ENCODE measurements at places on chromosomes 12 and 14.

GRCh38 chr14:24108336-24108874 is 6.2 kb upstream of the DCAF11 start:
- no peak for DNase-seq

DNA sequence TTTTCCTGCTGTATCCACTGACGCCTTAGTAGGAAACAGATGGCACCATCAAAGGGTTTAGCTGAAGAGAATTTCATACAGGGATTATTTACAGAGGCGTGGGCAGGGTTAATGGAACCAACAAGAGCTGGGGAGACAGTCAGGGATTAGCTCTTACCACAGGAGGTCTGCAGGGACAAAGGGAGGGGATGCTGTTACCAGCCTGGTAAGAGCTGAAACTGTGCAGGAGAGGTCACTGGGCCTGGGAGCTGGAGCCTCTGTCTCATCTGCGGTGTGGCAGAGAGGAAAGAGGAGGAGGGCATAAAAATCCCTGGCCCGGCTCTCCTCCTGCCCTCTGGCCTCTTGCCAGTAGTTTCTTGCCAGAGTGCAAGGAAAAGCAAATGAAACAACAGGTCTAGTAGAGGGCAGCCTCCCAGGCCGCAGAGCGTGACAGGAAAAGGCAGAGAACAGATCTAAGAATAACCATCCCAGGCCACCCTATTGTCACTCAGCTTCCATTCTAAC is 18.9 kb upstream of the POC1B start:
- no peak for DNase-seq

DNA sequence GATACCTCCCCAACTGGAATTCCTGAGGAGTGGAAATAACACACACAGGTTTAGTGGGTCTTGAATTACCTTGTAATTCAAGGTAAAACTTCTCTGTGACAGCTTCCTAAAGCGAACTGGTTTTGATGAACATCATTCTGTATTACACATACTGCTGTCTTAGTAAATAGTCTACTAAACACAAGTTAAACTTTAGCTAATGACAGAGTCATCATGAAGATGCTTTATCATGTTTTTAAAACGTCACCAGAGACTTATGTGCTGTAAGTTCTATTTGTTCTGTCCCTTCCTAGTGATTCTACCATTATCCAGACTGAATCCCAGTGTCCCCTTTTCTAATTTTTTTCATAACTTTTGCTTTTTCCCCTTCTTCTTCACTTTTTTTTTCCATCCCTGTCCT is 11.6 kb upstream of the GXYLT1 start:
- DNase-seq: no peak

DNA sequence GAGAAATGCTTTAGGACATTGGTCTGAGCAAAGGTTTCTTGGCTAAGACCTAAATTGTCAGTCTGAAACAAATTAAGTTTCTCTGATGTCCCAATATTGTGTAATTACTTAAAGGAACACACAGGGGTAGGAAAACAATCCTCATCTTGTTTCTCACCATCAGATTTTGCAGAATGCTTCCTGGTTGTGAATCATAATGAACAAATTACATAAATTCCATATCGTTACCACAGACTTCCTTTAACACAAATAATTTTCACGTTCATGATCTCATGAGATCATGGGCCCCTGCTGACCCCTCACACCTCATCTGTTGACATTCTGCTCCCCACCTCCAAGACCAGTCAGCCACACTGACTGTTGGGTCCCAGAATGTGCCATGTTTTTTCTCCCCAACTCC is 194.1 kb downstream of the MON2 start:
- DNase-seq: no peak

GRCh38 chr12:97016163-97016562 is 109.1 kb downstream of the NEDD1 start:
- DNase-seq: no peak

DNA sequence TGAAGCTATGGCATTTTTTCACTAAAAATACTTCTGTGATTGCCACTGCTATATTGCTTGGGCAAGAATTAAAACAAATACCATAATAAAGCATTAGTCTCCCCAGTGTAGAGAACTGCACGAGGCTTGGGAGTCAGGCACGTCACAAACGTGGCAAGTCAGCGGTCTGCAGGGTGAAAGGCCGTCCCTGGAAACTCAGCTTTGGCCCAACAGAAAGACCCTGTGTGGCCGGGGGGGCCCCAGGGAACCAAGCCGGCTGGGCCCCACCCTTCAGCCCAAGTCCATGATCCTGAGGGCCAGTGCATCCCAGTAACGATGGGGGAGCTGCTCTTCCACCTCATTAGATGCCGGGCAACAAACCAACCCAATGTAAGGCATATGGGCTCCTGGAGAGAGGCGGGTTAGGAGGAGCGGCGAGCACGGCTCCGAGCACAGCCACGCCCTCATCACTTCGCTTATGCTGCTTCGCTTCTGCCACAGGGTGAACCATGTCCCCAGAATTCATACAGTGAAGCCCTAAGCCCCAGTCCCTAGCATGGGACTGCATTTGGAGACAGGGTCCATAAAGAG is 50.9 kb upstream of the GPR68 start:
- no peak for DNase-seq

DNA sequence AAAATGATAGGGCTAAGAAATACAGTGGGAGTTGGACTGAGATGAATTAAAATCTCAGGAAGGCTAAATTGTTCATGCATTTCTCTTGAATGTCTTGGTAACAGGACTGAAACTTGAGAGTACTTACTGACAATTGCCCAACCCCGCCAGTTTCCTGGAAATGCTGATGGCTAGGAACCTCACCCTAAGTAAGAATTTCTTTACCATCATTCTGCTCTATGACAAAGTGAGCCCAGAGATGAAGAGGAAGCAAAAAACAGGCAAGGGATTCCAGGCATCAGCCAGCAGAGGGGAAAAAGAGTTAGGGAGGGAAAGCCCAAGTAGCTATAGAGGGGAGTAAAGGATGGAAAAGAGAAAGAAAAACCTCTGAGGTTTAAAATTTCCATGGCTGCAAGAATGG is 397.7 kb downstream of the MDGA2 start:
- no peak for DNase-seq

DNA sequence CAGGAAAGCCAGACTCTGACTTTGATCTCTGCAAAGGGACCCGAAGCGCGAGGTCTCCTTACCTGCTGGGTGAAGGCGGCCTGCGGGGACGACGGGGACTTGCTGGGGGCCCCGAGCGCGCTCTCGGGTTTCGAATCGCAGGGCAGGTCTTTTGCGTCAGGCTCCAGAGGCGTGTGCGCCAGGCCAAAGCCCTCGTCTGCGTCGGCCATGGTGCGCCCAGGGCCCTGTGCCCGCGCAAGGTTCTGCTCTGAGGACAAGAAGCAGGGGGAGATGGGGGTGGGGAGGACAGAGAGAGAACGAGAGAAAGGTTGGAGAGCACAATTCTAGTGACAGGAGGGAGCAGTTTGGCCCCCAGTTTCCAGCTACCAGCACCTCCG is 2.3 kb downstream of the TBX5 start:
- no peak for DNase-seq

DNA sequence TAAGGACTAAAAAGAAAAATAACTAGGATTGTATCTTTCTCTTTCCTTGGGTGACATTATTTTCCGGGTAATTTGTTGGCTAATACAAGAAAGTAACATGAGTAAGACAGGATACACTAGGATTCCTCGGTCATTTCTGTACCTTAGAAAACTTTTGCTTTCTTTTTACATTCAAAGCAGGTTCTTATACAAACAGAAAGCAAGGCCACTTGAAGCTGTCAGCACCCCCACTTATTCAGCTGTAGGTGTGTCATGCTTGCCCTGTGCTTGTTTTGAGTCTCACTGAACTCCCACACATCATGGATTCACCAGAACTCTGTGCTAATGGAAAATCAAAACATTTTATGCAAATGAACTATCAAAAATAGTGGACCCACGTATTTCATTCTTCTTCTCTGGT is 266.8 kb upstream of the CLEC14A start:
- DNase-seq: no peak

DNA sequence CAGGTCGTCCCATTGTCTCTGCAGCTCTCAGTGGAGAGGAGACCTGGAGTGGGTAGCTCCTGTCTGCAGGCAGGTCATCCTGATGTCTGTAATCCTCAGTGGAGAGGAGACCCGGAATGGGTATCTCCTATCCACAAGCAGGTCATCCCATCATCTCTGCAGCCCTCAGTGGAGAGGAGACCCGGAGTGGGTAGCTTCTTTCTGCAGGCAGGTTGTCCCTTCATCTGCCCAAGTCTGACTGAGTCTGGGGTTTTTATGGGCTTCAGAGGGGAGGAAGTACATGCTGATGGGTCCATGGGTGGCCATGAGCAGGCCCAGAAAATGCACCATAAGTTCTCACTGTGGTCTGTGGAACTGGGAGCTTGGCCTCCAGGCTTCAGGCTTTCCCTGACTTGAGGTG is 28.9 kb upstream of the PAPLN start:
- DNase-seq: no peak

DNA sequence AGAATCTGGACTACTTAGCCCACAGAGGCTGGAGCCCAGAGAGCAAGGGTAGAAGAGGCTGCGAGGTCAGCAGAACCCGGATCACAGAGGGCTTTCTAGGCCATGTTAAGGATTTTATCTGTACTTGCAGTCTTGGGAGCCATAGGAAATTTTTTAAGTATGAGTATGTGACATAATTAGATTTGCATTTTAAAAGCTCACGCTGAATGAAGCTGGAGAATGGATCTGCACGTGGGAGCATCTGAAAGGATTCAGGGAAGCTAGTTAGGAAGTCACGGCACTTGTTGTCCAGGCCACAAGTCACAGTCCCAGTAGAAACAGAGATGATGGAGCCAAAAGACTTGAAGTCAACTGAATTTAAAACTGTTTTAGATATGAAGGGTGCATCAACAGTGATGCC is 14.1 kb downstream of the CORO1C start:
- no peak for DNase-seq

- DNase-seq: no peak
Observed at GRCh38 chr12:88391556-88391955, 188.7 kb downstream of the KITLG start.

DNA sequence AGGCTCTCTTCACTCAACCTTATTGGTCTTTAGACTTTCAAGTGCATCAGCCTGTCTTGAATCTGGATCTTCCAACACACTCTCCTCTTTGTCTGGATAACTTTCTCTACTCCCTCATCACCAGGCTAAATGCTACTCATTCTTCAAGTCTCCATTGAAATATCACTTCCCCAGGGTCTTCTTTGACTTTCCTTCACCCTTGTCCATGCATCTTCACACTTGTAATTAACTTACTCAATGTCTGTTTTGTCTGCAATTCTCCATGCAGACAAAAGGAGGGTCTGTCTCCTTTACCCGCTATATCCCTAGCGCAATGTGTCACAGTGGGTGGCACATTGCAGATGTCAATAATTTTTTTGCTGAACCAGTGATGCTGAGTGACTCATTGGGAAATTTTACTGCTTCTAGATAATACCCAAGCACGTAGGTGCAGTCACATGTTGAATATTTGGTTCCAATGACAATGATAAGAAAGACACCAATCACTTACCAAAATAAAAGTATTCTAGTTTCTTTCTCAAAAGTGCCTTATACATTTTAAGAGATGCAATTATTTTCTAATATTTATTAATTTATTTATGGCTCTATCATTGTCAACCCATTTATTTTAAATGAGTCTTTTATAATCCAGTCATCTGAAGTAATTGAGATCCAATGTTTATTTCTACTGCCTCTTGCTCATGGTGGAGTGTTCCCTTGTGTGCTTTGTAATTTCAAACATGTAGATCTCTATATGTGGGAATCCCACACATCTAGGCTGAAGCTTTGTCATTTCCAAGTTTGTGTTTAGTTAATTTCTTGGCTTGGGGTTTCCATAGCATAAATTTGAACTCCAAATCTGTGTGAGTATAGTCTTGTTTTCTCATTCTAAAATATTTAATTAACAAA is 21.7 kb upstream of the RFC5 start:
- DNase-seq: no peak

DNA sequence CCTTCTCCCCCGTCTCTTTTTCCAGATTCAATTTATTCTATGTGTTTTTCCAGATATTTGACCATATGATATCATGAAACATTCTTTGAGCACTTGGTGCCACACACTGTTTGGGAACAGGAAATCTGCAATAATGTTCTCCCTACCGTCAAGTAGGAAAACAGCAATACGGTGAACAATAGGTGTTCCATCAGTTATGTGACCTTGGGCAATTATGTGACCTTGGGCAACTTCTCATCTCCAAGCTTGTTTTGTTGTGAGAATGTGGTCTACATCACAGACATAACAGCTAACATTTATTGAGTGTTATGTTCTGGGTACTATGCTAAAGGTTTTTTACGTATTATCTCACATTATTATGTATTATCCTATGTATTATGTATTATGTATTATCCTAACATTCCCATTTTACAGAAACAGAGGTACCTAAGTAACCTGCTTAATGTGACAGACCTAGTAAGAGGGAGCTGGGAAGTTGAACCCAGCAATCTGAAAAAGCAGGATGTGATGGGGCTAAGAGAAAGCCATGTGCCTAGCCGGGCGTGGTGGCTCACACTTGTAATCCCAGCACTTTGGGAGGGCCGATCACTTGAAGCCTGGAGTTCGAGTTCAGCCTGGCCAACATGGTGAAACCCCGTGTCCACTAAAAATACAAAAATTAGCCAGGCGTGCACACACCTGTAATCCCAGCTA is 1.2 kb upstream of the NEK9 start:
- no peak for DNase-seq

DNA sequence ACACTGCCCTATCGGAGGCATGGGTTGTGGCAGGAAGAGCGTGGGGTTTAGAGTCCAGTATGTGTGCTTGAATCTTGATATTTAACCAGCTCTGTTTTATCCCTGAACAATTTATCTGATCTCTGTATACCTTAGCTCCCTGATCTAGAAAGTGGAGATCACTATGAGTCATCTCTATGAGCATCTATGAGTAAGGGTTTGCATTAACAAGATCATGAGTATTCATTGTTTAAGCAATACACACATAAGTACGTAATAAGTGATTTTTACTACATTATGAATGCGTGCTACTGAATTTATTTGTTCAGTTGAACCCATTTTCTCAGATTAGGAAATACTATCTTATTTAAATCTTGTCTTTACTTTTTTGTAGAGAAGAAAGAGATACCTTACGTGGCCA is 49.4 kb downstream of the GPATCH2L start:
- DNase-seq: no peak

- DNase-seq: no peak
Observed at GRCh38 chr14:66045572-66046021, 440.6 kb upstream of the CCDC196 start.

DNA sequence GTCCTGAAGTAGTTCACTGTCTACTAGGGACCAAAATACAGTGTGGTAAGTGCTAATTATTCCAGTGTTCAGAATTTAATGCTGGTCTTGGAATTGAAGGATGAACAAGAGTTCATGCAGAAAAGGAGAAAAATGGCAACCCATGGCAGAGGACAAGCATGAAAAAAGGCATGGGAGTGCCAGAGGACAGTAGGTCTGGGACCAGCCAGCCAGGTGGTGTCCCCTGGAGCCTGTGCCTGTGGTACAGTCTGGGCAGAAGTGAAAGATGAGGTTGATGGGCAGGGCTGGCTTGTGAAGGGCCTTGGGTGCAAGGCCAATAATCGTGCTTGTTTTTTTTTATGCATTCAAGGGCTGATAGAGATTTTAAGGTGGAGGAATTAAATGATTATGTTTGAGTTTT is 21.0 kb downstream of the C12orf75 start:
- DNase-seq: no peak

Measured in NCI-H1436 (cell line).